ENCODE measurements at places on chromosomes 11 and 22.
A peak's percentile ranks its signal among the peaks of the same experiment; 100 is the strongest.

- DNase-seq, result no peak
Observed at GRCh38 chr11:122392508-122392907, 263.0 kb upstream of the UBASH3B start.

- DNase-seq, result no peak
Observed at GRCh38 chr11:57440744-57441414, 14.0 kb upstream of the SLC43A3 start.

DNA sequence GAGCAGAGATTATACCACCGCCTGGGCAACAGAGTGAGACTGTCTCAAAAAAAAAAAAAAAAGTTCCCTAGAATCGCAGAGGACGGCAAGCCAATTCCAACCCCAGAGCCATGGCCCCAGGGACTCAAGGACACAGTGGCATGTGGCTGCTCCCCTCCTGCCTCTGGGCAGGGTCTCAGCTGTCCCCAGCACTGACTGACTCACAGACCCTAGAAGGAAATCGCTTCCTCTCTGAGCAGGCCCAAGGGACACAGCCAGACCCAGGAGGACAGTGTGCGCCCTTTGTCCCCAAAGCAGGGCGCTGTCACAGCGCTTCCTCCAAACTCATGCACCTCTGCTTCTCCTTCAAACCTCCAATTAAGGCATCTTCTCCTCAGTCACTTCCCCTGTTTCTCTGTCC, 2.3 kb downstream of the PACSIN3 start:
- DNase-seq, result no peak

DNA sequence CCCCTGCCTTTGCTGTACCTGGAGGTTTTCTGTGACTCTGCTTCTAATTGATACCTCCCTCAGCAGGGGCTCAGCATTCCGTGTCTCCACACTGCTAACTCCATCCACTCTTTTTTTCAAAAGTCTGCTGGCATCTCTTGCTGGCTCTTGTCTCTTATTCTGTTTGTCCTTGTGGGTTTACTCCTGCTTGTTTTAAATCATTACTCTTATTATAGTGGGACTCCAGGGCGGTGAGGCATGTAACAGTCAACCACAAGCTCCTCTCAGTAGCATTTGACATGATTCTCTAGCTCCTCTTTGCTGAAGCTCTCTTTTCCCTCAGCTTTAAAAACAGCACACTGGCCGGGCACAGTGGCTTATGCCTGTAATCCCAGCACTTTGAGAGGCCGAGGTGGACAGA, 260.2 kb upstream of the NARS2 start:
- DNase-seq, result no peak

DNA sequence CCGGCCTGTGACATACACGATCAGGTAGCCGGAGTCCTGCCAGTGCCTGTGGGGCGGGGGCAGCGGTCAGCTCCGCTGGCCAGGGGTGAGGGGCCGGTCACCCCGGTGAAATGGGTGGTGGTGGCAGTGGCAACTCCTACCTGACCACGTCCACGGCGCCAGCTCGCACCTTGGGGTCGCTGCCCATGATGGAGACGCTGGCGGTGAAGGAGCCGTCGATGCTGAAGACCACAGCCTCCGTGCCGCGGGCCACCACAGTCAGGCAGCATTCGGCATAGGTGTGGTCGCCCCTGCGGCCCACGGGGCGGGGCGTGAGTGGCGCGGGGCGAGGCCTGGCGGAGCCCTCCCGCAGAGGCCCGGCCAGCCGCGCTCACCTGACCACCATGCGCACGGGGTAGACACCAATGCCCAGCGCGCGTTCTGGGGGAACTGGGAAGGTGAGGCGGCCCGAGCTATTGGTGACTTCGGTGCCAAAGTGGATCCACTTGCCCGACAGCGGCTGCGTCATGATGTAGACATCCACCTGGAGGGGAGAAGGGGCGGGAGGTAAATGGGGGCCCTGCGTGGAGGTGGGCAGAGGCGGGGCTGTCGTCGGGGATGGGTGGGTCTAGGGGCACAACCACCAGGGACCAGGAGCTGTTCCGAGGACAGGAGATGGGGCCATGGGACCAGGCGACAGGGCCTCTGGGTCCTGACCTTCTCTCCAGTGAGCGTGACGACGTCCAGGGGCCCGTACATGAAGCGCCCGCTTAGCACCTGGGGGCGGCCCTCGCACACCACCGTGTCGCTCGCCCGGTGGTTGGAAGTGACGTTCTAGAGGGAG, 10.9 kb downstream of the AIP start:
- no peak for DNase-seq

- DNase-seq, result peak; percentile 46
Observed at GRCh38 chr11:70650075-70650909, 252.0 kb downstream of the CTTN start.

- no peak for DNase-seq
Observed at GRCh38 chr22:30978304-30978962, 9.4 kb downstream of the TUG1 start.

GRCh38 chr11:98455500-98456307, 565.0 kb upstream of the CNTN5 start:
- DNase-seq, result no peak

DNA sequence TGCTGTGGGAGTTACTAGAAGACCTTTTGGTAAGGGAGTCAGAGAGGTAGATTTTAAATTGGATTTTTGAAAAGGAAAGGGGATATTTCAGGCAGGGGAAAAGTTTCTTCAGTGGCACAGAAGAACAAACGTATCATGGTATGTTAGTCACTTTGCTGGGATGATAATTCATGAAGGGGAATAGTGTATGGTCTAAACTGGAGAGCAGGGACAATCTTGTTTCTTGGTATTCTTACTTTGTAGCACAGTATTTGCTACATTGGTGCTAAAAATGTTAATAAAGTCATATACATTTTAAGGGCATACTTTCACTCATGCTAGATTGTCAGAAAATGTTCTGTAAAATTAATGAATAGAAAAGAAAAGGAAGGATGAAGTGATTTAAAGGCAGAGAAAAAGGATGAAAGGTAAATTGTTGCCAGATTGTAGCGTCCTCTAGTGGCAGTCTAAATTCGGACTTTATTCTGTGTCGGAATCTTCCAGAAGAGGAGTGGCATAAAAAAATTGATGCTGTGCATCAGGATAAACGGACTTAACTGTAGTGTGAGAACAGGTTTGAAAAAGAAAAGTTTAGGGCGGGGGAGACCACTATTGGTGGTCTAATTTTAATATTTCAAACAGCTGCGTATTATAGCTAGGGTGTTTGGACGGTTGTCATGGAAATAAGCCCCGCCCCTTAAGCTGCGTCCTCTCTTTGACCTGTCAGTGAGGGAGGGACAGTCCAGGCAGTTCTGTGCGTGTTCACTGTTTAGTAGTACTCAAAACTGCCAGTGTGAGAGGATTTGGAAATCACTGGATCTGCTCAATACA, at the start of gene BCO2:
BCO2 (plus strand) TSS at position 724 of the 810 bp plus-strand sequence. CDS start 90 bp downstream, outside the sequence.
- peak; percentile 75 for DNase-seq

GRCh38 chr11:88353835-88354496, 16.4 kb upstream of the CTSC start:
- no peak for DNase-seq

GRCh38 chr11:87972133-87972532, 203.1 kb downstream of the RAB38 start:
- DNase-seq, result no peak

- peak; percentile 73 for DNase-seq
Observed at GRCh38 chr22:33438273-33438672, 380.1 kb upstream of the SYN3 start.

DNA sequence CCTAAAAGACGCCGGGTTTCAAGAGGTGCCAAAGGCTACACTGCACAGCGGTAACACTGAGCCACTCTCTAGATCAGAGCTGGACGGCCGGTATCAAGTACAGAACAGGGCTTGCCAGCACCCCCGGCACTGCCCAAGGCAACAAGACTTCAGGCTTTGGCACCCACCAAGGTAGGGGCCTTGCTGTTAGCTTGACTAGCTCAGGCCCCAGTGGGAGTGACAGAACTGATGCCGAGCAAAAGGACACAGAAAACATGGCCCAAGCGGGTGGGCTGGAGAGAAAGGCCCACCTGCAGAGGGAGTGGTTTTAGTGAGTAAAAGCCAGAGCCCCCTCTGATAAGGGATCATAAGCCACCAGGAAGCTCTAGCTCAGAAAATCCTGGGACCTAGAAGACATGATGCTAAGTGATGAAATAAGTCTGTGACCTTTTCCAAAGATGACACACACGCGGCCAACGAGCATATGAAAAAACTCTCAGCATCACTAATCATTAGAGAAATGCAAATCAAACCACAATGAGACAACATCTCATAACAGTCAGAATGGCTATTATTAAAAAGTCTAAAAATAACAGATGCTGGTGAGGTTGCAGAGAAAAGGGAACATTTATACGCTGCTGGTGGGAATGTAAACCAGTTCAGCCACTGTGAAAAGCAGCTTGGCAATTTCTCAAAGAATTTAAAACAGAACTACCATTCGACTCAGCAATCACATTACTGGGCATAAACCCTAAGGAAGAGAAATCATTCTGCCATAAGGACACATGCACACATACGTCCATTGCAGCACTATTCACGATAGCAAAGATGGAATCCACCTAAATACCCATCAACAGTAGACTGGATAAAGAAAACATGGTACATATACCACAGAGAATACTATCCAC, 12.9 kb downstream of the EHD1 start:
- DNase-seq, result peak; percentile 90

DNA sequence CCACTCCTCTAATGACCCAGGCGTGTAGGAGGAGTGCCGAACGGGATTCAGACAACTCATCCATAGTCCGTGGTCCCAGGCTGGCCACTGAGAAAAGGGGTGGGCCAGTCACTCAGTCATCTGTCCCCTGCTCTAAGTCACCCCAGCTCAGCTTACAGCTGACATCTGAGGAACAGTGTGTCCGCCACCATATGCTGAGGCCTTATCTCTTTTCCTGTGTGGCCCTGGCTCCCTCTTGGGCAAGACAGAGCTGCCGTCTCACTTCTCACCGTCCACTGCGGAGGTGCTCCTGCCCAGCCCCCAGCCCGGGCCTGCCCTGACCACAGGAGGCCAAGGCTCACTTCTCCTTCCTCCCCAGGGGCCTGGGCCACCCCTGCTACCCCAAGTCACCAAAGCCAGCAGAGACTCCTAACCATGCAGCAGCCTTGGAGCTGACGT, 6.8 kb downstream of the CCDC86 start:
- no peak for DNase-seq

DNA sequence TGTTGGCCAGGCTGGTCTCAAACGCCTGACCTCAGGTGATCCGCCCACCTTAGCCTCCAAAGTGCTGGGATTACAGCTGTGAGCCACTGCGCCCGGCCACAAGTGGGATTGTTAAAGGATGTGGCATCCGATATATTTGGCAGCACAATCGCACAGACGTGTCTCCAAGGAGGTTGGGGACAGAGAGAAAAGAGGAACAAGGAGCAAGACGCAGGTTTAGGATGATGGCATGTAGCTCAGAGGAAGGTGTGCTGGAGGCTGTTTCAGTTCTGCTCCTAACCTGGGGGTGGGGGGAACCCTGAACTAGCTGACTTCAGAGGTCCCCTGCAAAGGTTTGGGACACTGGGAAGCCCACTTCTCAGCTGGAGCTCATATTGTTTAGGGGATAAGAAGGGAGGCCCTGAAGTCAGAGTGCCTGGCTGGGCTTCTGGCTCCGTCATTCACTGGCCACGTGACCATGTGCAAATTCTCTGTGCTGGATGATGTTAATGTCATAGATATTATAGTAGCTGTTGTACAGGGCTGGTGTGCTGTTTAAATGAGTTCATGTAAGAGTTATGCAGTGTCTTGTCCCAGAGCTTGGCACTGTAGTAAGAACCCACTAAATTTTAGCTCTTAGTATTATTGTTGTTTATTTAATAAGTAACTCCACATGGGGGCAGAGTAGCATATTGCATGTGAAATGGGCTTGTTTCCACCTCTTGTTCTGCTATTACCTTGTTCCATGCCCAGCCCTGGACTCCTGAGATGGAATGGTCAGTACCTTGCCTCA, 129.7 kb downstream of the ST3GAL4 start:
- DNase-seq, result peak; percentile 79

GRCh38 chr22:38027487-38027886, 29.7 kb upstream of the PICK1 start:
- DNase-seq, result no peak
